D721Med (cell line): ENCODE measurements at places on chromosomes 2 and 18.

DNA sequence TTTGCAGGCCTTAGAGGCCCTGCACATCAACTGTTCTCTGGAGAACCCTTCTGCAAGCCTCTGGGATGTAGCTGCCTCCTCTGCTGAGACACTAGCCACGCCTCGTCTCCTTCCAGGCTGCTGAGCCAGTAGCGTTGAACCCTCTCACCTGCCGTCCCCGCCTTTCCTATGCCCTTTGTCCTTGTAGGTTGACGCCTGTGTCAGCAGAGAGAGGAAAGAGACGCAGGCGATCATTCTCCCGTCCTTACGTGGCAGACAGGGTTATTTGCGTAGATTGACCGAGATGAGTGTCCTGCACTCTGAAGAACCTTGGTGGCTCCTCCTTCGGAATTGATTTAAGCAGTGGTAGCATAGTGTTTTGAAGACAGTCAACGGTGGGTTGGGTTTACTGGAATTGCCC, 27.8 kb downstream of the ID2 start:
- DNase-seq: no peak

GRCh38 chr18:78090584-78090983, 840.9 kb downstream of the GALR1 start:
- no peak for DNase-seq

DNA sequence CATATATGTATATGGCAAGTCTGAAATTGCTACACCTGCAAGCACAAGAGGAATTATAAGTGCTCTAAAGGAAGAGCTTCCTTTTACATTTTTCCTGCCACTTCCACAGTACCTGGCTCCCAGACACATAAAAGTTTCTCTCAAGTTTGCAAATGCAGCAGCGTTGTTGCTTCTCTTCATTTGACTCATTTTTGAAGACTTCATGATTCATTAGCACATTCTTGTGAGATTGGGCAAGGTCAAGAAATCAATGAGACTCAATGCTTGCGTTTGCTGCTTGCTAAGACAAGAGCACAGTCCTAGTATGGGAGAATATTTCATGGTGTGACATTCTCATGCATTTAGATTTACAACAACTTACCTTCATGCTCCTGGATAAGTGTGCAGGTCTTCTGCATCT, 42.6 kb upstream of the PDCL3 start:
- DNase-seq: no peak

- no peak for DNase-seq
Observed at GRCh38 chr2:144490017-144490416, 29.9 kb downstream of the ZEB2 start.

DNA sequence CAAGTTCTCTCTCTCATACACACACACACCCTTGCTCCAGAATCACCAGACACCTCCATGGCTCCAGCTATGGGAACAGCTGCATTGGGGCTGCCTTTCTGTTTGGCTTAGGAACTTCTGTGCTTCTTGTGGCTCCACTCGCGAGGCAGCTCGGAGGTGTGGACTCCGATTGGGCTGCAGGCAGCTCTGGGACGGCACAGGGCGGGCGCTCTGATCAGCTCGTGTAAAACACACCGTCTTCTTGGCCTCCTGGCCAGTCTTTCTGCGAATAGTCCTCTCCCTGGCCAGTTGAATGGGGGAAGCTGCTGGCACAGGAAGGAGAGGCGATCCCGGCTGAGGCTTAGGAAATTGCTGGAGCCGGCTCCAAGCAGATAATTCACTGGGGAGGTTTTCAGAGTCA, 22.4 kb downstream of the FOSL2 start:
- no peak for DNase-seq

GRCh38 chr2:232319803-232320442, 58.6 kb upstream of the ALPP start:
- DNase-seq: no peak

GRCh38 chr18:5294457-5295230, 882 bp downstream of the ZBTB14 start:
- DNase-seq: no peak
